ENCODE measurements at places on chromosomes 2 and 18.

DNA sequence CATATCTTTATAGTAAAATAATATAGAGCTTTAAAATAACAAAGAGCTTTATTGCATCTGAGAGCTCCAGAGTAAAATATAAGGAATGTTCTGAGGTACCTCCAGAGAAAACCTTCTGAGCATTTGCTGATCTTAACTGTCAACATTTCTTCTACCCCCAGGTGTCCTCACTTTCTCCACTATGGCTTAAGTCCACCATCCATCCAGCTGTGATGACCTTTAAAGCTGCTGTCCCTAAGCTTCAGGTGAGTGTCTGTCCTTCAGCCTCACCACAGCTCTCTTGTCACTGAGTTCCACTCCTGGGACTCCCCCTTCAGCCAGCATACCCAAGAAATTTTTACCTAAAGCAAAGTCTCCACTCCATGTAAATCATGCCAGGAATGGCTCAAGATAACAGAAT is 137.9 kb downstream of the MYO5B start:
- no peak for DNase-seq

GRCh38 chr2:126381091-126381490 is 274.9 kb upstream of the GYPC start:
- no peak for DNase-seq

- no peak for DNase-seq
Observed at GRCh38 chr2:203025592-203025991, 10.9 kb downstream of the NBEAL1 start.

GRCh38 chr2:15348045-15348444 is 213.1 kb downstream of the NBAS start:
- DNase-seq, result no peak

DNA sequence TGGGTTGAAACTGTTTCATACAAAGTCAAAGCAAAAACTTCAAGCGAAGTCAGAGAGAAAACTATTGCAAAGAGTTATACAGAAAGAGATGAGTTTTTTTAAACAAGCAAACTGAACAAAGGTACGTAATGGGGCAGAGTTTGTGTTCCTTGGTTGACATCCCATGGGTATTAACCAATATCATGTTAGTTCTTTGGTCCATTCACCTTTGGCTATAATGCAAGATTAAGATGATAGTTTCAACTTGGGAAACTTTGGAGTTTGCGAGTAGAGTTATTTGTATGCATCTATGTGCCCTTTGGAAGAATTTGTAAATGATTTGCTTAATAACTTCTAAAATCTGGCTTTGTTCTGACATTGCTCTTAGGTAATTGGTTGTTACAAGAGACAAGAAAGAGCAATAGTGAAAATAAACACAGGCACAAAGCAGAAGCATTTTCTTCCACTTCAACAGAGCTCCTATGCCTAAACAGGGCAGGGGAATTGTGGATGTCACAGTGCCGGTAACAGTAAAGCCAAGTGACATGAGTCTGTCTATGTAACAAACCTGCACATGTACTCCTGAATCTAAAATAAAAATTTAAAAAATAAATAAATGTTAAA is 936.1 kb downstream of the SUCLG1 start:
- DNase-seq, result no peak

DNA sequence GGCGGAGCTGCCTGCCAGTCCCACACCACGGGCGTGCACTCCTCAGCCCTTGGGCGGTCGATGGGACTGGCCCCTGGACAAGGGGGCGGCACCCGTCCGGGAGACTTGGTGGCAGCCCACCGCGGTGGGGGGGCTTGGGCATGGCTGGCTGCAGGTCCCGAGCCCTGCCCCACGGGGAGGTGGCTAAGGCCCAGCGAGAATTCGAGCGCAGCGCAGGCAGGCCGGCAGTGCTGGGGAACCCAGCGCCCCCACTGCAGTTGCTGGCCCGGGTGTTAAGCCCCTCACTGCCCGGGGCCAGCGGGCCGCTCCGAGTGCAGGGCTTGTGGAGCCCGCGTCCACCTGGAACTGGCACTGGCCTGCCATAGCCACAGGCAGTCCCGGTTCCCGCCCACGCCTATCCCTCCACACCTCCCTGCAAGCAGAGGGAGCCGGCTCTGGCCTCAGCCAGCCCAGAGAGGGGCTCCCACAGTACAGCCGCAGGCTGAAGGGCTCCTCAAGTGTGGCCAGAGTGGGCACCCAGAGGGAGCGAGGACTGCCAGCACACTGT is 742.9 kb upstream of the DDX18 start:
- no peak for DNase-seq

DNA sequence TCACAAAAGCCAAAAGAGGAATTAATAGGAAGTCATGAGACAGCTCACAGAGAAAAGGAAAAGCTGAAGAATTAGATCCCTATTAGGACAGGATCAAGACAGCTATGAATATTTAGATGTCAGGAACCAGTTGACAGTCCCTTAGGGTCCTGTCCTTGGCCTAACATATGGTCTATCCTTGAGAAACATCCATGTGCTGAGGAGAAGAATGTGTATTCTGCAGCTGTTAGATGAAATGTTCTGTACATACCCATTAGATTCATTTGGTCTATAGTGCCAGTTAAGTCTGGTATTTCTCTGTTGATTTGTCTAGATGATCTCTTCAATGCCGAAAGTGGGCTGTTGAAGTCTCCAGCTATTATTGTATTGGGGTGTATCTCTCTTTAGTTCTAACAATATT is 37.6 kb upstream of the SLC40A1 start:
- DNase-seq, result no peak

DNA sequence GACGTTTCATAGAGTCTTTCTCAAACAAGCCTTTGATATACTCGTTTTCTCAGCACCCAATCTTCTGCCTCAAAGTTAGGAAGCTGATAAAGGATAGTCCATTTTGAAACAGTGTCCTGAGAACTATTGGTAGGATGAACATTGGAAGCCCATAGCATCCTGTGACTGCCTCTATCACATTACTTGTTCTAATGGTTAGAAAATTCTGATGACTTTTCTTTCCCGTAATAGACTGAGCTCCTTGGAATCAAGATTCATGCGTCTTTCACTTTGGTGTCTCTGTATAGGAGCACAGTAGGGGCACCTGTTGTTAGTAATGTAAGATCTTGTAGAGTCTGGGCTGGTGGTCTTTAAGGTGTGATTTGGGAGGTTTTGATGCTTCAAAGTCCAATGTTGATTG is 87.1 kb downstream of the SETBP1 start:
- DNase-seq, result no peak

GRCh38 chr2:120398051-120398995 is 52.4 kb downstream of the INHBB start:
- DNase-seq, result peak; percentile 29

- DNase-seq, result peak; percentile 53
Observed at GRCh38 chr2:85794491-85795121, 40.8 kb downstream of the ATOH8 start.

DNA sequence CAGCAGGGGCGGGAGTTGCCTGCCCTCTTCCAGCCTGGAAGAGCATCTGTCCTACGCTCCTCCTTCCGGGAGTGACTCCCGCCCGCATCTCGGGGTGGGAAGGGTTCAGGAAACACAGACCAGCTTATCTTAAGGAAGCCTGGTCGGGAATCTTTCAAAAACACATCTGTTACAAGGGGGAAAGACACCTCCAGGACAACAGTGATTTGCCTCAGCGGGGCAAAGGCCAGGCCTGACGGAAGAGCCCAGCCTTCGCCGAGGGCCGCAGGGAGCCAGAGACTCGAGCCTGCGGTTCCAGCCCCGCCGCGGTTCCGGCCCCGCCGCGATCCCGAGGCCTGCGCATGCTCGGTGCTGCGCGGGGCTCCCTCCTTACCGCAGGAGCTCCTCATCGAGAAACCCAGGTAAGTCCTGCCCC is 38.1 kb upstream of the TGIF1 start:
- peak; percentile 39 for DNase-seq

GRCh38 chr2:85133751-85134254 is 611 bp downstream of the TCF7L1 start:
- DNase-seq, result peak; percentile 70

GRCh38 chr18:13474907-13475545 is 251.3 kb downstream of the FAM210A start:
- no peak for DNase-seq

GRCh38 chr2:60353863-60354262 is 199.6 kb downstream of the BCL11A start:
- no peak for DNase-seq

- no peak for DNase-seq
Observed at GRCh38 chr2:49296107-49296867, 142.0 kb upstream of the FSHR start.

GRCh38 chr18:77108001-77108692 is 24.4 kb downstream of the MBP start:
- peak; percentile 73 for DNase-seq

DNA sequence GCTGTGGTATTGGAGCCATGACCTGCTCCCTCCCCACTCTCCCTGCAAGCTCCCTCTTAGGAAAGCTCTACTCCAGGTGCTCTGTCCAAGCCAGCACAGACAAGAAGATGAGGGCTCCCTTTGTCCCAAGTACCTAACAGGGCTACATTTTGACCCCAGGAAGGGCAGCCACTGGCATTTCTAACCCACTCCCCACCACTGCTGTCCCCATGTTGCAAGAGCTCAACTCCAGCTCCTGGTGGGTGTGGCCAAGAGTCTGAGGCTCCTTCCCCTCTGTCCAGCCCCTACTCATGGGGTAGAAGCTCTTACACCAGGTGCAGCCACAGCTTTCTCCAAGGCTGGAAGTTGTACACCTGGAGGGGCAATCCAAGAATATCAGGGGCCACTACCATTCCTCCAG is 127.0 kb upstream of the NPAS2 start:
- DNase-seq, result no peak

GRCh38 chr18:70078106-70078505 is 127.4 kb downstream of the RTTN start:
- DNase-seq, result no peak

- no peak for DNase-seq
Observed at GRCh38 chr2:187266147-187266546, 181.9 kb downstream of the CALCRL start.

DNA sequence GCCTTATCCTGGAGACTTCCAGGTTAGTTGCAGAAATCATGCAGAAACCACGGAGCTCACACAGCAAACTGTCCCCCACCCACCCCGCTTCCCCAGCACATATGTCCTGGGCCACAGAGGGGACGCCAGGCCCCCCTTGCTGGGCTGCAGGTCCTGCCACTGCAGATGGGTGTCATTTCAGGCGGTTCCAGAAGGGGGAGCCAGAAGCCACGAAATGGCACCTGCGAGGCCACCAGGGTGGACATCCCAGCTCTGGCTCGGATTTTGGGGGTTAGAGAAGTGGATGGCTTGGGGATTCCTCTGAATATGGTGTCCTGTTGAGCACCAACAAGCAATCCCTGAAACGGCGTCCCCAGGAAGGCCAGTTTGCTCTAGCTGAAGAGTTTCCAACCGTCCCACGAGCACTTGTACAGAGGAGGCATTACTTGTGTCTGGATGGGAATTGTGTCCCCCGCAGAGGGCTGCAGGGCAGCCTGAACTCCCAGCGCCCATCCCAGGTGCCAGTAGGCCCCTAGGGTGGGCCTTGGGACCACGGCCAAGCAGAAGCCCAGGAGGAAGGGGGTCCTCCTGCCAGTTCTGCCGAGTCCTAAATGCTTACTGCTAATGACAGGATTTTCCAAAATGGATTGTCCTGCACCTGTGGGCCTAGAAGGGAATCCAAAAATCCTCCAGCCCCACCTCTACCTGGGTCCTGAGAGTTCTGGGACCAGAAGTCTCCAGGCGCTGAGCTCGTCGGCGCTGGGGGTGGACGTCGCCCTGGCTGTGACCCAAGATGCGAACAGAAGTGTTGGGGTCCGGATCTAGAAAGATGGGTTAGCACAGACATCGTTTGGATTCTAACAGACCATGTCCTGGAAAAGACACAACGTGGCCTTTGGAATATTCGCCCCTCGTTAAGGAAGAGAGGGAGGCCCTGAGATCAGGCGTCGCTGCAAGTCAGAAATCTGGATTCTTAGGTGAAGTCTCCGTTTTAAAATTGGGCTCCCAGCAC is 14.6 kb upstream of the NFATC1 start:
- peak; percentile 83 for DNase-seq

DNA sequence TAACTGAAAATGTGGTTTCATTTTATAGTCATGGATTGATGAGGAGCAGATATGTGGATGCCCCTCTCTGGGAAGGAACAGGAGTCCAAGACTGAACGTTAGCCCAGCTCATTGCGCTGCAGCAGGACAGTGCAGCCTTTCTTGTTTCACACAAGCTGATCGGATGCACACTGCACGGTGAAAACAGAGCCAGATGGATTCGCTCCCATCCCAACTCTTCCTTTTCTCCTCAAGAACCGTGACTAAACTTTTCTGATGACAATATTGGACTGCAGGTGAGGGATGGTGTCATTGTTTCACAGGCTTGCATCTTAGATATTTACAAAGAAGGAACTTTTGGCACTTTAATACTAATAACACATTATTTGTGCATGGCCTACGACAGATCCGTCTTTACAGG is 33.8 kb upstream of the COPS8 start:
- DNase-seq, result no peak

- DNase-seq, result no peak
Observed at GRCh38 chr2:136441979-136442714, 323.2 kb upstream of the THSD7B start.

GRCh38 chr2:227153758-227154486 is 10.1 kb downstream of the COL4A4 start:
- DNase-seq, result no peak
